ENCODE measurements at places on chromosomes 3 and 15.

DNA sequence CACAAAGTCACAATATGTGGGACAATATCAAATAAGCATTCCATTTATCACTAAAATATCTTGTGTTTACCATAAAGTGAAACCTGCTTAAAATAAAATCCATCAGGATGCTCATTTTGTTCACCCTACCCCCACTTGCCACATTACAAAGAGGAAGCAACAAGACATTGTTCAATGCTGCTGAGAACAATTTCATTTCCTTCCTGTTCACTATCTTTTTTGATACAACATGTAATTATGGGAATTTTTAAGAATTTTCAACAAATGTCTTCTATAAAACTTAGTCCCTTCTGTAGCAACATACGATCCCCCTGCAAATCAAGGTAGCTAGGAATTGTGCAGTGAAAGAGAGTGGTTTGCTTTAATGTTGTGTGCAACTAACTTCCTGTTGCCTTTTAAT lies 34.9 kb upstream of the GPR160 start:
- no peak for DNase-seq

GRCh38 chr3:33488246-33488645 lies 48.0 kb upstream of the UBP1 start:
- DNase-seq = no peak

- peak; percentile 50 for DNase-seq
Measured at GRCh38 chr3:127162947-127163645, 29.8 kb upstream of the PRR23E start.

DNA sequence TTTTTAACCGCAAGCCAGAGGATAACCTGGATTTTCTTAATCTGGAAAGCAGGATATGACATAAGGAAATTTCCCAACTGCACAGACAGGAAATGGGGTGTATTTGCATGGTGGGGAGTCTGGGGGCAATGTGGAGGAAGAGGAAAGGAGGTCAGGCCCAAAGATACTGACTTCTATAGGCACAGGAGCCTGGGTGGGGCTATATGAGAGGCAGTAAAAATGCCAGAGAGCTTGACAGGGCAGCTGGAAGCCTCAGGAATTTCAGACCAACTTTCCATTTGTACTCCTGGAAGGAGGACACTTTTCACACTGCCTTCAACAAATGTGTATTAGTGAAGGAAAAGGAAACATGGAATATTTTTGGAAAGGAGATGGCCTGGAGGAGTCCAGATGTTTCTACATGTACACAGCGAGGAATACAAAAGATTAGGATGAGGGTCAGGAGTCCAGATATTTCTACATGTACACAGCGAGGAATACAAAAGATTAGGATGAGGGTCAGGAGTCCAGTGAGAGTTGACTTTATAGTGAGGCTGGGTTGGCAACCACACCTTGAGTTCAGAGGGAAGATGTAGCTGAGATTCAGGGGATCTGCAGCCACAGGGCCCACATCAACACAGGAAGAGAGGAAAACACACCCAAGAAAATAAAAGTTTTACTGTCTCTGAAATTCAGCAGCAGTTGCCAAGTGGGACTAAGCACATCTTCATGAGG lies 111.9 kb upstream of the PTPRG start:
- no peak for DNase-seq

- no peak for DNase-seq
Measured at GRCh38 chr3:380801-381200, 184.2 kb downstream of the CHL1 start.

- DNase-seq = no peak
Measured at GRCh38 chr15:89003865-89004725, 84.2 kb upstream of the ABHD2 start.

DNA sequence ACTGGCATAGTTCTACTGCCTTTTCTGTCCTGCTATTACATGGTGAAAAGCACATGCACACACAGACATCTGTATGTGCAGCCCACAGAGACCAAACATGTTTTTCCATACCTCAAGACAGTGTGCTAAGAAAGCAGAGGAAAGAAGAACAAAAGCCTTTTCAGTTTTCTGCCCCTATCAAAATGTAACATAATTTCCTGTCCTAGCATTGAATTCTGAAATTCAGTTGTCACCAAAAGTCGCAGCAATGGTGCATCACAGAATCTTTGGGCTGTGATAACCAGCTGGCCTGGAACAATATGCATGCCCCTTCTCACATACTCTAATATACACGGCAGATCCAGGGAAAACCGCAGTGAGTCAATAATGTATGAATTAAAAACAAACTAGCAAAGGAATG lies 153.8 kb upstream of the RAP2B start:
- no peak for DNase-seq

DNA sequence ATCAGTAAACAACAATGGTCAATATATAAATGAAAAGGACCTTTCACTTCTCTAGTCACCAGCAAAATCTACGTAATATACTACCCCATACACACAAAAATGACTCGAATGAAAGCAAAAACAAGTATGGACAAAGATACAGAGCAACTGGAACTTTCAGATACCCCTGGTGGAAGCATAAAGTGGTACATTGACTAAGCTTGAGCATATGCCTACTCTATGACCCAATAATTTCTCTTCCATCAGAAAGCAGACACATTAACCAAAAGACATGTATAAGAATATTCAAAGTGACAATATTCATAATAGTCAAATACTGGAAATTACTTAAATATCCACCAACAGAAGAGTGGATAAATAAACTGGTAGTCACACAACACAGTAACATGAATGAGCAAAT lies 86.0 kb downstream of the EFL1 start:
- no peak for DNase-seq

DNA sequence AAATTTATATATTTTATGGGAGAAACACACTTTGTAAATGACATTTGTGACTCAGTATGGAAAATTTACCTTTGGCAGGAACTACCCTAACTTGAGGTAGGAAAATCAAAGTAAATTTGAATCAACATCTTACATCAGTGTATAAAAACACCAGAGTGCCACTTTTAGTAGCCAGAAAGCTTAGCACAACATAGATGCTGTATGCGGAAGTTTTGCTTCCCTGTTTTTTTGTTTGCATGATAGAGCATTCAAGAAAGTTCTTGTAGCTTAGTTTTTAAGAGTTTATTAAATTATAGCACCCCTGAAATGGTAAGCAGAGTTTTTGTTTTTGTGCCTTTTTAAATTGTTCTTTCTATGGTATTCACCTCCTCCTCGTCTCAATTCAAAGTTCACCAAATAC lies 120.8 kb upstream of the RAP2B start:
- no peak for DNase-seq

DNA sequence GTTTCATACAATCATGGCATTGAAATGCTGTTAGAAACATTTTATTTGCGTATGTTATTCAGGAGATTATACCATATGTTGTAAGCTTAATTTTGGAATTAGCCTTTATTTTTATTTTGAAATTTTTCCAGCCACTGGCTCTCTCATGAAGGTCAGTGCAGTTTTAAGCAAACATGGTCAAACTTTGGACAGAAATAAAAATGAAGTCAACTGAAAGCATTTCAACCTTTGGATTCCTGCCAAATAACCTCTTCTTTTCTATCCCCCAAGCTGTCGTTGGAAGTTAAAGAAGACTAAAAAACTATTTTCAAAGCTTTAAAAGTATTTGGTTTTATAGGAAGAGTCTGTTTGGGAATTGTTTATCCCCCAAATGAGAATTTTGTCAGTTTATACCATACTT lies 846.6 kb downstream of the MCTP2 start:
- DNase-seq = no peak
